ENCODE measurements at places on chromosomes 12 and 14.

DNA sequence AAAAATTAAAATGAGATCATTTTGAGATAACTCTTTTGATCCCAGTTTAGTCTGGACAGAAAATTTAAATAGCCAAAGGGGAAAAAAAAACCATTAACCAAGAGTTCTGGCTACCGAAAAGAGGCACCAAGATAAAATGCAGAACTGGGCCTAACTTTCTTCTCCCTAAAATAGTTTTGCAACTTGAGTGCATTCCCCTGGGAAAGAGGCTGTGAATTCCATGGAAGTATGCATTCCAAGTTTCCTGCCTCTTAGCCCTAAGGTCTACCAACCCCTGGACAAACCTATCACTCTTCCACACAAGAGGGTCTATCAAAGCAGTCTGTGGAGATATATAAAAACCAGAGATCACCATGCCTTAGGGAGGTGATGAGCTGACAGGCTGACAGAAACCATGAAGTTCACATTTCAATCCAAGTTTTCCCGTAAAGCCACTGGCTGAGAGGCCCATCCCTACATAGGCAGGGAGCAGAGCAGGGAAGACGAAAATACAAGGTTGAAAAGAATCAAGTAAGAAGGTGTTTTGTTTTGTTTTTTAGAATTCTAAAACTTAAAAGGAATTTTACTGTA, 33.8 kb downstream of the DCP1B start:
- DNase-seq, result no peak

DNA sequence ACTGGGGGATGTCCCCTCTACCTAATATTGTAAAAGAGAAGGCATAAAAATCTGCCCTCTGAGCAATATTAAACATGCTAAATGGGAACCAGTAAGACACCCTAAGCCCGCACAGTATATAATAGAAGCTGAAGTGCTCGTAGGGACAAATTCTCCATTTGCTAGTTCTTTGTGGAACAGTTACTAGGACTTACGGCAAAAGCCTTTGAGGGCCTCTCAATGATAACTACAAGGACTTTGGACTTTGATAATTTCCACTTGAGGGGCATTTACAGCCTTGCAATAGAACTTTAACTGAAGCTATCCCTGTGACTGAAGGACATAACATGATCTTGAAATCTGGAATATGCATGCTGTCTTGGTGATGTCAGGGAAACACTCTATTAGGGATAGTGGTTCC, 111.5 kb upstream of the IFNG-AS1 start:
- DNase-seq, result peak; percentile 54

DNA sequence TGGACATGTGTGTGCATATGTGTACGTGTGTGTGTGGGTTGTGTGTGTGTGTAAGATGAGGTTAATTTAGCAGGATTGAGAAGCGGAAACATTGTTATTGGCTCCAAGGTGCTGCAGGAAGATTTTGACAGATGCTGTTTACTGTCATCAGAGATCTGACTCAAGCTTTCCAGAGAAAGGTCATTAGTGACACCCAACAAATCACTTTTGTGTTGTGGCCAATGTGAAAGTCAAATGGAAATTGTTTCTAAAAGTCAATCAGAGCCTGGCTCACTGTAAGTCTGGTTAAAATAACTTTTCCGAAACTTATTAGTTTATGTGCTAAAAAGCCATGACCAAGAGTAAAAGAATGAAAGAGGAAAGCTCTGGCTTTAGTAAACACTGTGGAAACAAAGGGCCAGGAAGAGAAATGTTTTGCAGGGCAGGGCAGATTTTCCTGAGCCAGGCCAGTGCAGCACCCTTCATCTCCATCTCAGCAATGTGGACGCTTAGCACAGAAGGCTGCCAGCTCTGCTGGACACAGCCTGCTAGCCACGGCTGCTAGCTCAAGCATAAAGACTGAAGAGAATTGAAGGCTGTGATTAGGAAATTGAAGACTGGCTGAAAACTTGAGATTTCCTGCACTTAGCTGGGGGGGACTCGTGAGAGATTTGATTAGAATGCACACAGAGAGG, 235.8 kb downstream of the NEDD1 start:
- no peak for DNase-seq

- DNase-seq, result no peak
Observed at GRCh38 chr12:75481774-75482173, 1.2 kb downstream of the GLIPR1 start.

DNA sequence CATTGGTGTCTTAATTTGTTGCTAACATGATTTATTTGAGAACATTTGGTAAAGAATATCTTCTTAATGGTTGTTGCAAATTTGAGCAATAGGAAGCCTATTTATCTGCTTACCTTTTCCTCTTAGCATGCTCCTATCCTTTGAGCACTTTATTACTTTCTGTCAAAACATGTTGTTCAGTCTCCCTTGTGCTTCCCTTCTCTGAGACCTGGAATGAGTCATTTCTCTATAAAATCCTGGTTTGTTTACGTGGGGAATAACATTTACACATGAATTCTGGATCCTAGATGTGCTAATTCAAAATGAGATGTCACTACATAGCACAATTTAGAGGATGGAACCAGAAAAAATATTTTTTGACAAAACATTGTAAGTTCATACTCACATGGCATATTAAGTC, 844.0 kb upstream of the LRFN5 start:
- no peak for DNase-seq

DNA sequence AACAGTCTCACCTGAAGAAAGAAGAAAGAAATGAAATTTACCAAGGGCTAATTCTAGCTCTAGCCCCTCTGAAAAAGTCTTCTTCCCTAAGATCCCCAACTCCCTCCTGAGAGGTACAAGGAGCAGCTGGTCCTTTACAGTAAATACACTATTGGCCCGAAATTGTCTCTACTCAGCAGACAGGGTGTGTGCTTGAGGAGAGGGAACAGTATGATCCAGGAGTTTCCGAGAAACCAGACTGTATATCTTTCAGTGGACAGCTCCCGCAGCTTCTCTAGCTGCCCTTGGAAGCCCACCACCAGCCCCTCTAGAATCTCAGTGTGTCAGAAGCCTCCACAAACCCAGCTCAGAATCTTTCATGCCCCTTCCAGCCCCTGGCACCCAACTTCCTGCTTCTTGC, 8.1 kb downstream of the GPR84 start:
- DNase-seq, result no peak

- no peak for DNase-seq
Observed at GRCh38 chr12:12979731-12980259, 20.3 kb downstream of the HEBP1 start.

DNA sequence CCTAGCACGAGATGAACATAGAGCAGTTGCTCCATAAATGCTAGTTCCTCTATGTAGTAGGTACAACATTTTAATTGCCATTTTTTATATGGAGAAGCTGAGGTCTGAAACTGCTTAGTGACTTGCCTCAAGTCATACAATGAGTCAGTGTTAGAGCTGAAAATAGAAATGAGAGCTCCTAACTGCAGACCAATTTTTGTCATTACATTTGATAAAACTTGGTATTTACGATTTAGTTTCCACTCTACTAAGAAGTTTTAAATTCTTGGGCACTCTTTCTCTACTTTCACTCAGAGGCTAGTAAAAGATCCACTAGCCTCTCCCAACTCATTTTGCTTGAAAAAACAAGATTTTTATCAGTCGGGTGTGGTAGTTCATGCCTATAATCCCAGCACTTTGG, 8.1 kb upstream of the TMED10 start:
- DNase-seq, result no peak

GRCh38 chr12:38785381-38785780, 120.0 kb downstream of the CPNE8 start:
- DNase-seq, result no peak

DNA sequence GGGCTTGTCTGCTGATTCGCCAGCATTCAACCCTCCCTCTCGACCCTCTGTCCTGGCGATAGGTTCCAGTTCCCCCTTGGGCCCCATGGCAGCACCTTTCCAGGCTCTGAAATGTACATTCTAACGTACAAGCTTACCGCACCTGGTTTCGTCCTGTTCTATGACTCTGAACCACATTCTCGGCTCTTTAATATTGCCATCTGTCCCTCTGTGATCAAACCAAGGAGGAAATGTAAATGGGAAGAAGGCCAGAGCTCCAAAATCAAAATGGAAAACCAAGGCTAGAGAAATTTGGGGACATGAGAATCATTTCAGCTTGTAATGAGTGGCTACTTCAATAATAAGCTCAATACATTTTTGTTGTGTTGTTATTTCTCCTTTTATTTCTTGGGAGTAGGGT, 117.2 kb downstream of the TTC7B start:
- DNase-seq, result no peak

DNA sequence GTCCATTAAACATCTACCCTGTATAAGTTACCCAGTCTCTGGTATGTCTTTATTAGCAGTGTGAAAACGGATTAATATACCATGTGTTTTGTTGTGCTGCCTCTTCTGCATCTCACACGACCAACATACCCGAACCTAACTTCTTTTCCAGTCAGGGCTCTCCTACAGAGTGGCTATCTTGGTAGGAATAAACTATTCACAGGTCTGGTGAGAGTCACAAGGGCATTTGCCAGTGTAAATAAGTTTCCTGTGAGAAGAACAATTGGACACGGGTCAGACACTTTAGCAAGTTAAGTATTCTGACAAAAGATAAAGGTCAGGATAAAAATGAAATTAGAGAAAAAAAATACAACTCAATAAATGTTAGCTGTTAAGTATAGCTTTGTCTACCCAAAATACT, 60.9 kb downstream of the MYF5 start:
- DNase-seq, result no peak

GRCh38 chr12:122040579-122041386, 19.1 kb downstream of the BCL7A start:
- no peak for DNase-seq

GRCh38 chr12:96822641-96823040, 84.4 kb upstream of the NEDD1 start:
- no peak for DNase-seq

DNA sequence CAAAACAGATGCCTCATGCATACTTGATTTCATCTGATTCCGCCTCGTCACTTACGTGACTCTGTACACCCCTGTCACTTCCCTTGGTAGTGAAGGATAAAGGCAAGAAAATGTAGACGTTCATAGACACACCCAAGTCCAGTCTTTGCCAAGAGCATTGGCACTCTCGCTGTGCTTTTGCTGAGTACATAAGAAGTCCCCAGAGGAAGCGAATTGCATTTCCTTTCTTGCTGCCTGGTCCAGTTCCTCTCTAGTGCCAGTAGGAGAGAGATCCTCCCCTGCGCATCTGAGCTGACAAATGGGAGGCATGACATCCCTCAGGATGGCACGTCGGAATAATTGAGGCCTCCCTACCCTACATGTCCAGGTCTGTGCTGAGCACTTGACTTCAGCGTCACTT, 21.3 kb upstream of the RIN3 start:
- no peak for DNase-seq

- no peak for DNase-seq
Observed at GRCh38 chr12:127260531-127260930, 1006.4 kb upstream of the TMEM132C start.

DNA sequence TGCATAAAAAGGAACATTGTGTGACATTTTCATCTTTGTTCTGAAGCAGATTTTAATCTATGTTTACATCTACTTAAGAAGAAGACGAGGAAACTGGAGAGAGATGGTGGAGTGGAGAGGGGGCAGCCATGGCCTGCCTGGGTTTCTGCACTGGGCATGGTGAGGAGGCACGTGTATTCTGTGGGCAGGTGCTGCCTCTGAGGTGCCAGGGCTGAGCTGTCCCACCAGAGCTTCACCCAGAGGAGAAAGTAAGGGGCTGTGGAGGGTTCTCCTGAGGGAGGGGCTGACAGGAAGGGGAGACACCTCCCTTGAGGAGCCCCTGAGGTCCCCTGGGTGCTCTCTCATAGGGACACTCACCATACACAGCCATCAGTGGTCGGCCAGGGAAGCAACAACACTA, 372.4 kb upstream of the OR4E1 start:
- no peak for DNase-seq

DNA sequence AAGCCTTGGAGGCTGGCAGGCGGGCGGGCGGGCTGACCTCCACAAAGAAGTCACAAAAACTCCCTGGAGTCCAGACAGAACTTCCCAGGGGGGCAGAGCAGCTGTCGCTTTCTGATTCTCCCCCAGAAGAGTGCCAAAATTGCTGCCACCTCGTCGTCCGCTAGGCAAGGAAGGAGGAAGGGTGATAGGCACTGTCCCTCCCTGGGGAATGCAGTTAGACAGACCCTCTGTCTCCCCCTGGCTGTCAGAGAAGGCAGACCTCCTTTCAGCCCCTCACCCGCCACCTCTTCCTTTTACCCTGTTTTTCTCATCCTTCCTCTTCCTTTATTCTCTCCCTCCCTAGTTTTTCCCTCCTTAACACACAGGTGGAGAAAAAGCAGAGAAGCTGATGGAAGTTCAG, 18.7 kb downstream of the GRIN2B start:
- DNase-seq, result no peak

DNA sequence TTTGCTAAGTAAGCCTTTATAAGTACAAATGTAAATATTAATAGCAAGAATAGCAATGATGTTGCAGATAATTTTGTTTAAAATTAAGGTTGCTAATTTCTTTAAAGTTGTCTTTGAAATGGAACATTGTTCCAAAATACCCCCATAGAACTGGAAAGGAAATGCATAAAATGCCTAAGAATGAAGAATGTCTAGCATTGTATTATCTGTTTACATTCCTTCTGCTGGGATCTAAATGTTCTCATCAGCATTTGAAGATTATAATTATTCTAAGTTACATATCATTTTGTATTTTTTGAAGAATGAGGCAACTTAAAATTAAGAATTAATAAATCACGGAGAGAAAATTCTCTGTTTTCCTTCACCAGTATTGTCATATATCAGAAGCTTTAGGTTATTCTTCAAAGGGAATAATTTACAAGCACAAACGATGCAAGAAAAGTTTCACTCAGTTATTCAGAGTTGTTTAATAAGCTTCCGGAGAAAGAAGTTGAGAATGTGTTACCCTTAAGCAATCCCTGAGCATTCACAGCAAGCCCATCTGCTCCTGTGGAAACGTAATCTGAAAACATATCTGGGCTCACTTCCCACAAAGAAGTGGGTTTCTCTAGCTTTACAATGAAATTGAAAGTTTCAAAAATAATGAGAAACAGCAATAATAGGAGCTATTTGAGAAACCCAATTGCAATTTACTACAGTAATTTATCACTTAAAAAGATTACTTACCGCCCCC, 21.3 kb downstream of the SLC6A15 start:
- DNase-seq, result no peak

DNA sequence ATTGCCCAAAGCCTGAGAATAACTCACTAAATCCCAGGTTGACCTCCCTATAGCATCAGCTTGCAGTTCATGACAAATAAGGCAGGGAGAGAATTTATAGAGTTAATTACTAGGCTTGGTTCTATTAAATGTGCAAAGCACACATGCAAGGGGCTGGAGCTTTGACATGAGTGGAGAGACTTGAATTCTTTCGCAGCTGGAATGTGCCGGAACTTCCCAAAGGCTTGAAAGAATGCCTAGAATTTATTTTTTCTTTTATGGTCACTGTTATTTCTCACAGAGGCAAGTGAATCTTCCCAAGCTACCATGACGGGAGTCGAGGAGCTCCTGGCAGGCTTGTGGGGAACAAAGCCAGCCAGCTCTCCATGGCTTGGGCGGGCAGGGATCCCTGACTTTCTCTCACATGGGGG, 95.5 kb upstream of the USP44 start:
- DNase-seq, result no peak

- no peak for DNase-seq
Observed at GRCh38 chr14:33840797-33841196, 110.1 kb downstream of the EGLN3 start.
